ENCODE measurements at places on chromosomes 11 and 22.

DNA sequence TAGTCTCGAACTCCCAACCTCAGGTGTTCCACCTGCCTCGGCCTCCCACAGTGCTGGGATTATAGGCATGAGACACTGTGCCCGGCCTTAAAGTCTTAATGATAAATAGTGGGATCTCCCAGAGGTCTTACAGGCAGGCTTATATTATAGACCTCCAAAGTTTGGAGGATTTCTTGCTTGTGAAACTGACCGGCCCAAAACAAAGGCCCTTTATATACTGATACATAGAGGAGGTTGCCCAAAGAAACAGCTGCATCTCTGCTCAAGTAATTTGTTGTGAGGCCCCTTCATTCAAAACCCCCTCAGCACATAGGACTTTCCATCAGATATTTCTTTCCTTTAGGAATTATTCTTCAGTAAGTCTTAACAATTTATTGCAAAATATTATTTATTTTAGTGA lies 27.4 kb upstream of the RDX start:
- no peak for DNase-seq

GRCh38 chr11:10095412-10096208 lies 198.4 kb downstream of the SBF2 start:
- DNase-seq = no peak

DNA sequence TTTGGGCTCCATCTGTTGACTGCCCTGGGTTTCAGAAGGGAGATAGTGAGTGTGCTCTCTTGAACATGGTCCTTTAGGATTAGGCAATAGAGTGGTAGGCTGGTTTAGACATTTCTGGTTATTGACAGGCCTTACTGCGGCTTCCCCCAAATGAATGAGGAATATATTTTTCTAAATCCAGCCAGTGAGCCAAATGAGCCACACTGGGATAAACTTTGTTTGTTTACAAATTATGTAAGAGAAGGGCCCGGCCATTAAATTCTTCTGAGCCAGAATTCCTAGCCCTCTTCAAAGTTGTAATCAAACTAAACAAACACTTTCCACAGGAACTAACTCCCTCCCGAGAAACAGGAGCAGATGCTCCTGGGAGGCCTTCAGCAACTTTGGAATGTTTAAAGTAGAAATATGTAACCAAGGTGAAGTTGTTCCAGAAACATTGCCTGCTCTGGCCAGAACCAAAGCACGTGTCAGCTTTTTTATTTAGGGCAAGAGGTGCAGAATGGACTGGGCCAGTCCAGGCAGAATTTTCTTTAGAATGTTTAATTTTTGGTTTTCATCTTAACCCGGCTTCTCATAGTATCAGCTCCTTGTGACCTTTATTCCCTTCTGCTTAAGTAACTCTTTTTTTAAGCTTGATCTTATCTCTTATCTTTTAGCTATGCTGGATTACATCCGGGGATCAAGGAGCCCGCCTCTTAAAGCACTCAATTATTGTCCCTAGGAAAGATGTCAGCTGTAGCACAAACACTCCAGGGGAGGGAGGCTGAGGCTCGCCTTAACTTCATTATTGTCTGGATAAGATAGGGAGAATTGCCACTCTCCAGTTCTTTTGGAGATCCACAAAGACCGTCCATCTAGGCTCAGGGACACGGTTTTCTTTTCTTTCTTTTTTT lies 28.7 kb downstream of the ZNRF3 start:
- no peak for DNase-seq

DNA sequence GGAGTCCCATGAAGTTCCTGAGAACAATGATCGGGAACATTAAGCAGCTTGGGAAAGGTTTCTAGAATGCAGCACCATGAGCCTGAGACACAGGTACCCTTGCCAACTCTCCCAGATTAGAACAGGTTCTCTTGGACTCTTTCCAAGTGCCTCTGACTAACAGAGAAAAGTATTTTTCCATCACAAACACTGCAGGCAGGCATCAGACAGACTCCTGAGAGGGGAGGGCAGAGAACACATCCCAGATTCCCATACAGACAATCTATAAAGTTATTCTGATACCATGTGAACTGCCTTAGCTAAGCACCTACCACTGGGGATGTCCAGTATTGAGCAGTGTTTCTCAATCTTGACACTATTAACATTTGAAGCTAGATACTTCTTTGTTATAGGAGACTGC lies 27.3 kb downstream of the SERGEF start:
- no peak for DNase-seq

GRCh38 chr11:69311767-69312385 lies 17.9 kb downstream of the MYEOV start:
- DNase-seq = no peak

Data from sciatic nerve (tissue), 2 donors.